ENCODE measurements at places on chromosomes 12 and 14.

GRCh38 chr12:96336489-96336888 lies 63.8 kb downstream of the CDK17 start:
- DNase-seq, result no peak

DNA sequence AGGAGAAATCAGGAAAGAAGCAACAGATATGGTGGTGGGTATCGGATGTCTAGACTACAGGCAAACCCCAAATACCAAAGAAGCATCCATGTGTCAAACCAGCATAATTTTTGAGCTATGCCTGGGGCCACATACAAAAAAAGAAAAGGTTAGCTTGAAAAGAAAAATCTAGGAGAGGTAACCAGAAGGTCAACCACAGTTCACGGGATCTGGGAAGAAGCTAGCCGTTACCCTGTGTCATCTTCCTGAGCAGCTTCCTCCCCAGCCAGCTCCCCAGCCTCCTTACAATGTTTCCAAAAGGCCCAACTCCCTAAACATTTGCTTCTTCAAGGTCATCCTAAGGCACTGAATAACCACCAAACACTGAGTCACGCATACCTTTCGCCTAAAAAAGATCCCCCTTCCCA lies 3.1 kb downstream of the SINHCAF start:
- no peak for DNase-seq

- no peak for DNase-seq
These were observed 37.9 kb downstream of the KIAA0586 start for GRCh38 chr14:58465421-58465820.

GRCh38 chr12:127233016-127233415 lies 1034.0 kb upstream of the TMEM132C start:
- no peak for DNase-seq

DNA sequence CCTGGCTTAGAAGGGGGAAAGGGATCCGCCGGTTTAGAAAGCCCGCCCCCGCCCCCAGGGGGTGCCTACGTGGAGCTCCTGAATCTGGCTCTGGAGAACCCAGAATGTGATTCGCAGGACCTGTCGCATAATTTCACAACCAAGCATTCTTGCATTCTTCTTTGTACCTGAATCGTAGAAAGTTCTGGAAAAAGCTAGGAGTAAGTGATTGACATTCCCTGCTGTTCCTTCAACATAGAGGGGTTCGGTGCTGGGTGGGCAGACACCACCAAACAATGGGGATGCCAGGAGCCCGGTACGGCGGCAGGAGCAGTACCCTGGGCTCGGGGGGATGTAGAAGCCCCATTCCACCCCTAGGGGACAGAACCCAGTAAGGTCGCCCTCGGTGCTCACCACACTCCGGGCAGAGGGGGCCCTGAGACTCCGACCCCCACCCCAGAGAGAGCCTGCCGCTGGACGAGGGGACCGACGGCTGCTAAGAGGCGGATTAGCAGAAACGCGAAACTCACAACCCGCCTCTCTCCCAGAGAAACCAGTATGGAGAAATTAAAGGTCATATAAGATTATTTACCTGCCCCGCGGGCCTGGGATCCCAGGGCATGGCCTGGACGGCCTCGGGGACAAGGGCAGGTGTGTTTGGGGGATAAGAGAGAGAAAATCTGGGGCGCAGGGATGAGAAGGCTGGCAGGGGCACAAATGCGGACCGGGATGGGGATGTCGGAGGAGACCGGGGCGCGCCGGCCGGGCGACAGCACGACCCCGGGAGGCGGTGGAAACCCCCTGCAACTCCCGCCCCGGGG lies 520 bp downstream of the CSRP2 start:
- peak; percentile 51 for DNase-seq

DNA sequence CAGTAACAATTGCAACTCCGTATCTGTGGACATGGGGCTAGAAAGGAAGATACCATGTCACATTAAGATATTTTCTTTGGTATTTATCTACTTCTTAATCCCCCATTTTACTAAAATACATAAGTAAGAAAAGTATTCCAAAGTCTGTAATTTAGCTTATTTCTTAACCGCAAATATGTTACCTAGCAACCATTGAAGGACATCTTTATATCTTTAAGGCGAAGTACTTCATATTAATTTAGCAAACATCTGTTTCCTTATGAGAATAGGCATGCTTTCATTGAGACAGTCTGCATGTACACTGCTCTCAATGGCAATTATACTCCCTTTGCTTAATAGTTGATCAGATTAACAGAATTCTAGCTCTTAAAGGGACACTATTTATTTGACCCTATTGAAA lies 88.8 kb downstream of the NAV3 start:
- DNase-seq, result no peak

DNA sequence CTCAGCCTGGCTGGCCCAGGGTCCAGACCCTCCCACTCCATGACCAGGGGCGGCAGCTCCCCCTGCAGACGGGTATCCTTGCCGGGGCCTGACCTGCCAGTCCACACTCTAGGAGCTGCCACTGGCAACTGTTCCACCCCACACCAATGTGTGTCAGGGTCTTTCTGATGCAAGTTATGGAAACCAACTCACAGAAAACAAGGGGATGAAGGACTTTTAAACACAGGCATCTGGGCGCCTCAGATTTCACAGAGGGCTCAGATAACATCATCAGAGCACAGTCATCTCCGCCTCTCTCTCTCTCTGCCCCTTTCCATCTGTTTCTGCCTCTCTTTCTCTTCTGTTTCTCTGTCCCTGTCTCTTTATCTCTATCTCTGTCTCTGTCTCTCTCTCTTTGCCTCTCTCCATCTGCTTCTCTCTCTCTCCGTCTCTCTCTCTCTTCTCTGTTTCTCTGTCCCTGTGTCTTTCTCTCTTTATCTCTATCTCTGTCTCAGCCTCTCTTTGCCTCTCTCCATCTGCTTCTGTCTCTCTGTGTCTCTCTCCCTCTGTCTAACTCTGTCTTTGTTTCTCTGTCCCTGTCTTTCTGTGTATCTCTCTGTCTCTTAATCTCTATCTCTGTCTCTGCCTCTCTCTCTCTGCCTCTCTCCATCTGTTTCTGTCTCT lies 67.4 kb upstream of the FBRSL1 start:
- DNase-seq, result no peak

- DNase-seq, result no peak
These were observed 46.3 kb upstream of the TMPO start for GRCh38 chr12:98469109-98469508.

DNA sequence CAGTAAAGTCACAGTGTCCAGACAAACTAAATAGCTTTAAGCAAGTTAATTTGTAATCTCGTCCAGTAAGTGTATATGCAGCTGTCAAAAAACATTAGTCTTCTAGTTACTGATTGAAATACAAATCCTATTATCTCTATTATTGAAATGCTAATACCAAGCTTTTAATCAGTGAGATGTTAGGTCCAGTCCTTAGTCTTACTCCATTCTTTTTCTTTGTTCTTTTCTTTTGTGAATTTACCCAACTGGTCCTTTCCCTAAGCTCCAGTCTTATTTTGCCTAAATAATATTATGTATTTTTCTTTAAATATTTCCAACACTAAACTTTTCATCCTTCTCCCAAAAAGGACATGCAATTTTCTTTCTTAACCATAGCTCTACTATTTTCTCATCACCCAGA lies 57.2 kb downstream of the TSPAN19 start:
- DNase-seq, result no peak

DNA sequence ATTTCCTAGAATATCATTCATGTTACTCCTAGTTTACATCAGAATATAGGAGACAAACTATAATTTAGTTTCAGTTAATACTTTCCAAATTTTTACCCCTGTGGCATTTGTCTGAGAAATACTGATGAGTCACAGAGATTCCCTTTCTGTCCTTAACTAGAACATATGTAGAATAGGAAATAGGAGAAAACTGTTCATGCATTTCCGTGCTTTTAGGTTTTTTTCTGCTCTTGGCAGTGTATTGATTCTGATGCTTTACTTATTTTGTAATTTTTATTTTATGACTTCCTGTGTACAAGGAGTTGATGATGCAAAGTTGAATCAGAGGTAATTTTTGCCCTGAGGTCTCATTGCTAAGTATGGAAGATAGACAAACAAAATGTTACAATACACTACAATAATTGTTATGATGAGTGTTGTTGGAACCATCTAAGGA lies 23.0 kb downstream of the MNAT1 start:
- DNase-seq, result no peak

- no peak for DNase-seq
These were observed 113.9 kb upstream of the FGD4 start for GRCh38 chr12:32285489-32285888.

DNA sequence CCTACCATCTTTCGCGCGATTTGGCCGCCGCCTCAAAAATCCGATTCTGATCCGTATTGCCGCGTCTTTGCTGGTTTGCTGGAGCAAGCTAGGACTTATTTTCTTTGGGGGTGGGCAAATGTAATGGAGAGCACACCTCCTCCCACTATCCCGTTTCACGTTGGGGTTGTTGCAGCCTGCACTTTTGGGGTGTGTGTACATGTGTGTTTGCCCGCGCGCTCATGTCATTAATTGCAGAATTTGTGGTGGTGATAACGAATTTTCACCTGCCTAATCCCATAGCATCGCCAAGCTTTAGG lies 657 bp downstream of the METAP2 start:
- DNase-seq, result no peak

GRCh38 chr12:29691161-29691854 lies 92.4 kb downstream of the TMTC1 start:
- DNase-seq, result no peak

GRCh38 chr14:49930720-49931119 lies 37.8 kb downstream of the ARF6 start:
- no peak for DNase-seq

DNA sequence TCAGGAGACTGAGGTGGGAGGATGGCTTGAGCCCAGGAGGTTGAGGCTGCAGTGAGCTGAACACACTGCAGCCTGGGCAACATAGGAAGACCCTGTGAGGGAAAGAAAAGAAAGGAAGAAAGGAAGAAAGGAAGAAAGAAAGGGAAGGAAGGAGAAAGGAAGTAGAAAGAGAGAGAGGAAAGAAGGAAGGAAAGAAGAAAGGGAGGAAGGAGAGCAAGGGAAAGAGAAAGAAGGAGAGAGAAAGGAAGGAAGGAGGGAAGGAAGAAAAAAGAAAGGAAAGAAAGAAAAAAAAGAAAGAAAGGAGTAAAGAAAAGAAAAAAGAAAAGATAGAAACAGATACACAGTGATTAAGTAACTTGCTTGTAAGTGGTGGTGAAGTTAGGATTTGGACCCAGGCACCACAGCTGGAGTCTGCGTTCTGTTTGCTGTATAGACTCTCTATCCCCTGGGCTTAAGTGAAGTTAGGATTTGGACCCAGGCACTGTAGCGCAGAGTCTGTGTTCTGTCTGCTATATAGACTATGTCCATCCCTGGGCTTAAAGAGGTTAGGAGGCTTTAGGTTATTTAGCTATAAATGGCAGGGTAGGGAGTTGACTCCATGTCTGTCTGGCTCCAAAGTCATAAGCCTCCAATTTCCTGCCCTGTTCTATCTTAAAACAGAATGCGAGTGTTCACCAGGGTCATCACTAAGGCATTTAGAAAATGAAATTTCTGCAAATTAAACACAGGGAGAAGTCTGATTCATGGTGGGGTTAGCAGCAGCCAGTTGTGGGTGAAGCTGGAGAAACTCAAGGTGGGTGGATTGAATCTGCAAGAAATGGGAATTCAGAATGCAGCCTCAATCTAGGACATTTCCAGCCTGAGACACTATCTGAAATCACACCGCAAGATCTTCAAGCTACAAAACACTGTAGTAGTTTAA lies 13.3 kb upstream of the C12orf75 start:
- DNase-seq, result no peak

DNA sequence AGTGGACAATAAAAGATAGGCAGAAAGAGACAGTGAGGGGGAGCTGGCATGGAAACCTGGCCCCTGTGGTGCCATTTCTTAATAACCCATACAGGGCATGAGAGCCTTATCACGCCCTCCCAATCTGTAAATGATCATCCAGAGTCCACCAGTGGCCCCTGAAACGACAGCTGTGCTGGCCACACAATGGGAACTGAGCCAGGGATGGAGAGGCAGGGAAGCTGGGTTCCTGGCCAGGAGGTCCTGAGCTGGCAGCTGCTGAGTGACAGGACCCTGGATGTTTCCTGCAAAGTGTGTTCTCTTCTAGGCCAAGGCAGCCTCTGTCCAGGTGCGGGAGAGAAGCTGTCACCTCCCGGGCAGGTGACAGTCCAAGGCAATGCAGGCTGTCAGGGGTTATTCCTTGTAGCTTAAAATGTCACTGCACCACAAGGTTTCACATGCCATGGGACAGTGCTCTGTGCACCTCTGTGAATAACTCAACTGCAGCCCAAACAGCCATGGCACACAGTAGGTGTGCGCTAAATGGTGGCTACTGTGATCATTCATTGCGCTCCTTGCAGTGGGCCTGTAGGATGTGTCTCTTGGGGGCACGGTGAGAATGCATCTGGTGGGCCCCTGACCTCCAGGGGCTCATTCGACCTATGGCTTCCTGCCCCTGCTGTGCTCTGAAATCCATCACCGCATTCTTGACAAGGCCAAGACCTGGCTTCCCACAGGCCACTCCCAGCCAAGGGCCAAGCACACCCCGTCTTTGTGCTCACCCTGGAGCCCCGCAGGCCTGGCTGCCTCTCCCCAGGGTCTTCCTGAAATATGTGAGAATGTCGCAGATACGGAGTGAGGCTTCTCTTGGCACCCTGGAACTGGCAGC lies 46.3 kb upstream of the BCL11B start:
- DNase-seq, result peak; percentile 67

GRCh38 chr12:55172686-55173085 lies 46.5 kb downstream of the OR9K2 start:
- no peak for DNase-seq

DNA sequence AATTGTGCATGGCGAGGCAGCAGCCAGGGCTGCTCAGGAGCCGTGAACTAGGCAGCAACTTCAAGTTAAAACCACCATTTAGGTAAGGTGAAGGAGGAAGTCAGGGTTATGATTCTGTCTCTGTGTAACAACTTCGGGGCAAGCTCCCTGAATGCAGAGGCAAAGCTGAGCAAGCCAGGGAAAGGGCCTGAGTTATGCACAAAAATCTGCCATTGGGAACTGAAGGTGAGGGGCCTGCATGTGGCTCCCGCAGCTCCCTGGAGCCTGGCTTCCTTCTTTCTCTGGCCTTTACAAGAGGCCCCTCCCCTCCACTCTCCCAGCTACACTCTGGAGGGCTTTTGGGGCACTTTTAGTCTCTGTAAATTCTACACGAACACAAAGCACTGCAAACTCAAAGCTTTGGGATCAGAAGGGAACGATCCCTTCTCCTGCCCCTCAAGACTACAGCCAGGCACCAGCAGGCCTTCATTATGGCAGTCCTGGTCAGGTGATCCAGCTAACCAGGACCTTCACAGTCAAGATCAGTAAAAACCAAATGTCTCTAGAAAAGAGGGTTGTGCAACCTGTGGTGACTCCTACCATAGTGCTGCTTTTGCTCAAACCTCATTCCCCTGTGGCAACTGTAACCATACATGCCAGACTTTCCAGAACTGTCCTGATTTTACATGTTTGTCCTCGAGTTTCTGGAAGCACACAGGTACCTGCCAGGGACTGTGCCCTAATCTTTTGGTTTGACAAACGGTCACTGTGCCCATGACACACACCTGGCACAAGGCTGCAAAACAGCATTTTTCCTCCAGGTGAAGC lies 67.2 kb upstream of the PTGR2 start:
- DNase-seq, result peak; percentile 42

DNA sequence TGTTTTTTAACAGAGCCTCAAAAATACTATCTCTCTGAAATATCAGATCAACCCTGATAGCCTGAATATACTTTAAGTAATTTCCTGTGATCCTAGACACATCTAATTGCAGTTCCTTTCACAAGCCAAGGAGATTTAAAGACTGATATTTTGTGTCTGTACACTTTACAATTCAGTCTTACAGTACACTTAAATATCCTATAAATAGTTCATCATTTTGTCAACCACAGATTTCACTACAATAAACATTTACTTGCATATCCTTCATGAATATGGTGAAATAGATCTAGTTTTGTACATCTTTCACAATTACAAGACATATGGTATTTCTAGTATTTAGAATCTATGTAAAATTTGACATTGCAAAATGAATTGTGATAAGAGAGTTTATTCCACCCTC lies 161.0 kb downstream of the PAX9 start:
- DNase-seq, result no peak

Measured in aorta (tissue), 5 donors.